ENCODE measurements at places on chromosomes 11 and 22. TPM values are rescaled to one million over a fixed set of nuclear protein-coding genes. Genes with fewer than 3 reads are reported as not detected.

The POU2AF1 gene
- not detected for polyA plus RNA-seq

The KREMEN1 gene
- polyA plus RNA-seq = 13.5 TPM

The GLB1L3 gene
- polyA plus RNA-seq = not detected

The NELL1 gene
- not detected for polyA plus RNA-seq

The CLMP gene
- polyA plus RNA-seq = 151 TPM

The RIMBP3C gene
- 0.02 TPM for polyA plus RNA-seq

The PHF21B gene
- 0.06 TPM for polyA plus RNA-seq

The CRYBB1 gene
- not detected for polyA plus RNA-seq

The AIP gene
- polyA plus RNA-seq = 52.3 TPM

The ANGPTL5 gene
- polyA plus RNA-seq = 0.11 TPM

The SLC37A2 gene
- polyA plus RNA-seq = 2.2 TPM

The CHST1 gene
- 0.11 TPM for polyA plus RNA-seq

The LRRN4CL gene
- 12.7 TPM for polyA plus RNA-seq

The ZP1 gene
- polyA plus RNA-seq = not detected

The TECTA gene
- polyA plus RNA-seq = 0.30 TPM

The ARRB1 gene
- polyA plus RNA-seq = 18.9 TPM

The CYTH4 gene
- 0.12 TPM for polyA plus RNA-seq

The OR9I1 gene
- not detected for polyA plus RNA-seq

The KCNJ1 gene
- polyA plus RNA-seq = 0.08 TPM

The OR8D1 gene
- not detected for polyA plus RNA-seq

The JAML gene
- polyA plus RNA-seq = not detected

The PGA4 gene
- polyA plus RNA-seq = not detected

The CARD10 gene
- polyA plus RNA-seq = 1.6 TPM

The KCNJ11 gene
- polyA plus RNA-seq = not detected

The APOL5 gene
- polyA plus RNA-seq = 0.06 TPM

The UBASH3B gene
- polyA plus RNA-seq = 13.1 TPM
